ENCODE measurements at places on chromosomes 11 and 22.

- DNase-seq: no peak
- H3K36me3 ChIP-seq: no peaks in the 10 kb centered on the region
- H3K27me3 ChIP-seq: peaks cover 93% of the 10 kb centered on the region
Measured at GRCh38 chr11:44312876-44313275, 2.9 kb upstream of the ALX4 start.

- no peaks in the 10 kb centered on the region for H3K27me3 ChIP-seq
- DNase-seq: no peak
- no peak overlapping the region for H3K27ac ChIP-seq
- H3K36me3 ChIP-seq: no peaks in the 10 kb centered on the region
Measured at GRCh38 chr11:97800891-97801290, 1219.9 kb upstream of the CNTN5 start.

DNA sequence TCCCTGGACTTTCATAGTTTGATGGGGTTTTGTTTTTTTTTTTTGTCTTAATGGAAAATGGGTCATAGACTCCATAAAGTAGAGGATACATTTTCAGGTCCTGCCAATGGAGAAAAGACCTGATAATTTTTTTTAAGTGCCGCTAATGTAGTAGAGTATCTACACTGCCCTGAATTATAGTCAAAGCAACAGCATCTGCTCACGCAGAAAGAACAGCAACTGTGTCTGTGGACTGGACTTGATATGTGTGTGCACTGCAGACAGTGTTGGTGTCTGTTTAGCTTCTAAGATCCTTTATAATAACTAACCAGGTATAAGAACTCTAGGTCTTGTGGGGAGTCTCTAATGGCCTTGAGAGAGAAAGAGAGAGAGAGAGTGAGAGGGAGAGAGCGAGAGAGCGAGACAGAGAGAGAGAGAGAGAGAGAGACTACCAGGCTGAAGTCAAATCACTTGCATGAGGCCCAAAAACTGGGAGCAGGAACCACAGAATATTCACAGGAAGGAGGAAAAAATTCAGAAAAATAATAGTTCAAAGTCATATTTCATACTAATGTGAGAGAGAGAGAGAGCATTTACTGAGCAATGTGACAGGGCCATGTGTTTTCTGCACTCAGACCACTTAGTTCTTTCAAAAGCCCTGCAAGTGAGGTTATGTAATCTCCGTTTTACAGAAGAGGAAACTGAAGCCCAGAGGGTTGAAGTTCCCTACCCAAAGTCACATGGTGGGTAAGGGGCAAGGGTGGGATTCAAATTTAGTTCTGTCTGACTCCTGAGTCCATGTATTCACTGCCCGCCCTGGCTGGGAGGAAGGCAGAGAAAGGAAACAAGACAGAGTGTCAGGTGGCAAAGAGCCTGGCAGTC, 8.6 kb upstream of the MIAT start:
- H3K27ac ChIP-seq: no peak overlapping the region
- H3K4me3 ChIP-seq: no peak overlapping the region
- peaks cover 62% of the 10 kb centered on the region for H3K27me3 ChIP-seq
- 0 out of 2 replicates have a peak, but pooled peaks cover 6% of the 10 kb centered on the region for H3K4me1 ChIP-seq
- H3K36me3 ChIP-seq: no peaks in the 10 kb centered on the region

DNA sequence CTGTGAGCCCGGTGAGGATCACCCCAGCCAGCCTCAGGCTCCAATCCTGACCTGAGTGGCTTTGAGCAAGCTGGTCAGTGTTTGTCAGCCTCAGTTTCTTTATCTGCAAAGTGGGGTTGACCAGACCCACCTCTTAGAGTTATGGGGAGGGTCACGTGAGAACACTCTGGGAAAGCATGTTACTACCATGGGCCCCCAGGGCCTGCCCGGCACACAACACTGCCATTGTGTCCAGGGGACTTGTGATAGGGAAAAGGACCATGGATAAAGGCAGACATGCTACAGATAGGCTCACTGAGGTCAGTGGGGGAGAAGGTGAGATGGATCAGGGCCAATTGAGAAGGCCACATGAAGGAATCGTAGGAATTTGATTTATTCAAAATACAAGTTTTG, 32.1 kb upstream of the SUSD2 start:
- no peak overlapping the region for H3K27ac ChIP-seq
- no peaks in the 10 kb centered on the region for H3K36me3 ChIP-seq
- no peak for DNase-seq
- no peaks in the 10 kb centered on the region for H3K27me3 ChIP-seq
- peaks cover 16% of the 10 kb centered on the region for H3K4me1 ChIP-seq
- H3K4me3 ChIP-seq: no peak overlapping the region

DNA sequence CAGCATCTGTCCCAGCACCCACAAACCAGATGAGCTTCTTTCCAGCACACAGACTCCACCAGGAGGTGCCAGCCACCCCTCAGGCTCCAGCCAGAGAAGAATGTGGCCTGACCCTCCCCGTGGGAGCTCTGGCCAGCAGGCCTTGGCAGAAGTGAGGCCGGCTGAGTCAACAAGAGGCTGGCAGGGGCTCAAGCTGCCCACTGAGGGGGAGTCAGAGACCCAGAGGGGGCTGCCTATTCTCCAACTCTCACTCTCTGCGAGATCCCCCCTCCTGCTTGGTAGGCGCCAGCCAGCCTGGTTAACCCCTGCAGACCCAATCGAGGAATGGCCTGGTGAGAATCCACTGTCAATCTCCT, 10.6 kb upstream of the CDC42EP1 start:
- H3K36me3 ChIP-seq: no peaks in the 10 kb centered on the region
- no peak for DNase-seq
- H3K27me3 ChIP-seq: no peaks in the 10 kb centered on the region
- no peak overlapping the region for H3K4me3 ChIP-seq

DNA sequence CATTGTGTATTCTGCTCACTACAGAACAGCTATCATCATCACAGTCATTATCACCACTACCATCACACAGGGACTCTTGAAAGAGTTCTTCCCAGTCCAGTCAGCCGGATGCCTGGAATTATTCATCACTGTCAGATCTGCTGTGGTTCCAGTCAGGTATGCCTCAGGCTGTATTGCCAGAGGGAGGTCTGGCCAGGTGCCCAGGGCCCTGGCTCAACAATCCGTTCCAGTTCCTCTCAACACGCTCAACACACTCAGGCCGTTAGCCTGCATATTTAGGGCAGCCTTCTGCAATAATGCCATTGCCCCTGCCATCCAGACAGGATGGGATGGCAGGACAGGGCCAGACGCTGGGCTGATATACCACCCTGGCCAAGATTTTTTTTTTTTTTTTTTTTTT, 28.6 kb upstream of the RASL10A start:
- no peak overlapping the region for H3K4me3 ChIP-seq
- H3K36me3 ChIP-seq: peaks cover 53% of the 10 kb centered on the region
- peak overlapping the region; percentile 90 for H3K27ac ChIP-seq
- H3K4me1 ChIP-seq: peaks cover 48% of the 10 kb centered on the region

GRCh38 chr11:122917311-122917710, 34.8 kb downstream of the JHY start:
- no peaks in the 10 kb centered on the region for H3K36me3 ChIP-seq
- no peak overlapping the region for H3K4me3 ChIP-seq
- H3K27me3 ChIP-seq: no peaks in the 10 kb centered on the region

GRCh38 chr22:33194529-33195077, 136.4 kb upstream of the SYN3 start:
- H3K27me3 ChIP-seq: no peaks in the 10 kb centered on the region
- H3K27ac ChIP-seq: no peak overlapping the region
- H3K4me1 ChIP-seq: no peaks in the 10 kb centered on the region
- no peaks in the 10 kb centered on the region for H3K36me3 ChIP-seq
- H3K4me3 ChIP-seq: no peak overlapping the region
- DNase-seq: no peak

GRCh38 chr22:45423524-45423923, 10.0 kb downstream of the RIBC2 start:
- H3K4me1 ChIP-seq: no peaks in the 10 kb centered on the region
- H3K36me3 ChIP-seq: no peaks in the 10 kb centered on the region
- no peaks in the 10 kb centered on the region for H3K27me3 ChIP-seq
- no peak overlapping the region for H3K27ac ChIP-seq

- H3K27ac ChIP-seq: no peak overlapping the region
- H3K36me3 ChIP-seq: no peaks in the 10 kb centered on the region
- H3K4me3 ChIP-seq: no peak overlapping the region
- H3K27me3 ChIP-seq: no peaks in the 10 kb centered on the region
- H3K4me1 ChIP-seq: no peaks in the 10 kb centered on the region
Measured at GRCh38 chr22:23722160-23722559, 28.8 kb downstream of the ZNF70 start.

- H3K4me3 ChIP-seq: no peak overlapping the region
- H3K36me3 ChIP-seq: no peaks in the 10 kb centered on the region
- no peak for DNase-seq
- no peaks in the 10 kb centered on the region for H3K4me1 ChIP-seq
- no peaks in the 10 kb centered on the region for H3K27me3 ChIP-seq
Measured at GRCh38 chr11:94526645-94527438, 14.6 kb downstream of the C11orf97 start.

DNA sequence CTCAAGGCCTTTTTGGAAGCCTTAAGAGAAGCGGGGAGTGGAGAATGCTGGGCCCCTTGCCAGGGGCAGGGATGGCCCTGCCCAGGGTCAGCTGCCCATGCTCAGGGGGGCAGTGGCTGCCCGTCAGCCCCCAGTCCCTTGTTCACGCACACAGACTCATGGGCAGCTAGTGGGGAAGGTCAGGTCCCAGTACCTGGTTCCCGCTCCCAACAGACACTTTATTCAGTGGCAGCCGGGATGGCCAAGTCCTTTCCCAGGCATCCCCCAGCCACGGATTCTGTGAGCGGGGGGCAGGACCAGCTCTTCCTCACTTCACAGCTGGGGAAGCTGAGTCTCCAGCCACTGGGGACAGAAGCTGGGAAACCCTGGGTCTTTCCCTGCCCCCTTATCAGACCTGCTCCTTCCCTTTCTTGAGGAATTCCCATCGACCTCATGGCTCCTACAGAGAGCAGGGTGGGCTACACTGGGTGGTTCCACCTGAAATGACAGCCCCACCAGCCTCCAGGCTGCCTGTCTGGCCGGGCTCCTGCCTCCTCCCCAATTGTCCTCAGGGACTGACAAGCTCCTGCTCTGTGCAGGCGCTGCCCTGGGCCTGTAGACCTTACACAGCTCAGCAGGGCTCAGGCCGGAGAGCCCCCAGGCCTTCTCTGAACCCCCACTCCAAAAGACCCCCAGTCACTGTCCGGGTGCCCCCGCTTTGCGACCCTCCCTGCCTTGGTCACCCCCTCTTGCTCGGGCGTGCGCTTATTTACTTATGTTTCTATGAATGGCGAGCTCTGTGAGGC, 61.0 kb upstream of the FGF3 start:
- no peak overlapping the region for H3K4me3 ChIP-seq
- no peaks in the 10 kb centered on the region for H3K36me3 ChIP-seq
- no peak for DNase-seq
- H3K4me1 ChIP-seq: no peaks in the 10 kb centered on the region
- H3K27ac ChIP-seq: no peak overlapping the region

DNA sequence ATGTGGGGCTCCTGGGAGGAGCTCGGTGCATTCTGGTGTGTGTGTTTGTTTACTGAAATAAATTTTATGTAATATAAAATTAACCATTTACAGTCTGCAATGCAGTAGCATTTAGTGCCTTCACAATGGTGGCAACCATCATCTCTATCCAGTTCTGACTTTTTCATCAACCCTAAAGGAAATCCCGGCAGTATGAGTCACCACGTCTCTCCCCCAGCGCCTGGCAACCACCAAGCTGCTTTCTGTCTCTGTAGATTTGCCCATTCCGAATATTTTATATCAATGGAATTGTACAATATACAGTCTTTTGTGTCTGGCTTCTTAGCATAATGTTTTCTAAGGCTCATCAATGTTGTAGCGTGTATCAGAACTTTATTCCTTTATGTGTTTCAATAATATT, 300.5 kb downstream of the MIAT start:
- no peaks in the 10 kb centered on the region for H3K4me1 ChIP-seq
- no peaks in the 10 kb centered on the region for H3K36me3 ChIP-seq
- H3K4me3 ChIP-seq: no peak overlapping the region
- DNase-seq: no peak

DNA sequence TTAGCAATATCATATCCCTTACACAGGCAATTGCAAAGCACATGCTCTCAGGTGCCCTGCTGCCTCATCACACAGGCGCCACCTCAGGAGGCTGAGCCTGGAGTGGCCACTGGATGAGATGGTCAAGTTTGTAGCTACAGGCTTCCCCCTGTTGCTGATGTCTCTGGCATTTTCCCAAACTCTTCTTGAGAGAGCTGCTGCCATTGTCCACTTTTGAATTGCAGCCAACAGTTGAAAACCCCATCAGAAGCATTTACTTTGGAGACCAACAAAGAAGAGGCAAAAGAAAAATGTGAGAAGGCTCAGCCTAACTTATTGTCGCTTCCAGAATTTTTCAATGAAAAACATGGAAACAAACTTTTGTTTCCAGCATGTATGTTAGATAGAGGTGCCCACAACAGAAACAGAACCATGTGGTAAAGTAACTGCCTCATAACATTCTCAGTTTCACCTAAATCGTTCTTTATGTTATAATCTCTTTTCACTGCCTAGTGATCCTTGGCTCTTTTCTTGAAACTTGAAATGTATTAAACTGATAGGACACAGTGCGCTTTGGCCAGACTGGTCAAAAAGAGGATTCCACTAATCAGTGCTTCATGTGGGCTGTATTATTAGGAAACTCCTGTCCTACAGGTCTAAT, 47.6 kb upstream of the OR8B8 start:
- H3K27ac ChIP-seq: no peak overlapping the region
- H3K4me1 ChIP-seq: no peaks in the 10 kb centered on the region
- peaks cover 69% of the 10 kb centered on the region for H3K27me3 ChIP-seq
- DNase-seq: no peak
- no peaks in the 10 kb centered on the region for H3K36me3 ChIP-seq
- no peak overlapping the region for H3K4me3 ChIP-seq

GRCh38 chr22:30132290-30132996, 52.2 kb downstream of the HORMAD2 start:
- DNase-seq: no peak
- H3K27me3 ChIP-seq: no peaks in the 10 kb centered on the region
- no peaks in the 10 kb centered on the region for H3K36me3 ChIP-seq
- H3K4me3 ChIP-seq: no peak overlapping the region

GRCh38 chr22:46976143-46976542, 213.7 kb downstream of the TBC1D22A start:
- DNase-seq: no peak
- no peaks in the 10 kb centered on the region for H3K27me3 ChIP-seq
- no peaks in the 10 kb centered on the region for H3K4me1 ChIP-seq
- no peaks in the 10 kb centered on the region for H3K36me3 ChIP-seq
- H3K4me3 ChIP-seq: no peak overlapping the region

- H3K27me3 ChIP-seq: no peaks in the 10 kb centered on the region
- no peaks in the 10 kb centered on the region for H3K36me3 ChIP-seq
- no peak for DNase-seq
- no peak overlapping the region for H3K27ac ChIP-seq
- H3K4me1 ChIP-seq: peaks cover 2% of the 10 kb centered on the region
- no peak overlapping the region for H3K4me3 ChIP-seq
Measured at GRCh38 chr22:24501301-24502005, 6.3 kb downstream of the UPB1 start.

GRCh38 chr11:34033399-34033798, 18.1 kb upstream of the CAPRIN1 start:
- H3K27ac ChIP-seq: no peak overlapping the region
- DNase-seq: no peak
- H3K36me3 ChIP-seq: no peaks in the 10 kb centered on the region
- H3K4me3 ChIP-seq: no peak overlapping the region
- no peaks in the 10 kb centered on the region for H3K4me1 ChIP-seq

GRCh38 chr11:128045094-128045725, 542.1 kb downstream of the ETS1 start:
- H3K27me3 ChIP-seq: peaks cover 12% of the 10 kb centered on the region
- H3K27ac ChIP-seq: no peak overlapping the region
- H3K4me1 ChIP-seq: peaks cover 15% of the 10 kb centered on the region
- H3K36me3 ChIP-seq: no peaks in the 10 kb centered on the region
- H3K4me3 ChIP-seq: no peak overlapping the region
- DNase-seq: no peak

Measured in PC-3 (cell line).